ENCODE measurements at places on chromosomes 2 and 18.

- no peak for DNase-seq
These were observed 2.8 kb downstream of the C1D start for GRCh38 chr2:68059784-68060525.

DNA sequence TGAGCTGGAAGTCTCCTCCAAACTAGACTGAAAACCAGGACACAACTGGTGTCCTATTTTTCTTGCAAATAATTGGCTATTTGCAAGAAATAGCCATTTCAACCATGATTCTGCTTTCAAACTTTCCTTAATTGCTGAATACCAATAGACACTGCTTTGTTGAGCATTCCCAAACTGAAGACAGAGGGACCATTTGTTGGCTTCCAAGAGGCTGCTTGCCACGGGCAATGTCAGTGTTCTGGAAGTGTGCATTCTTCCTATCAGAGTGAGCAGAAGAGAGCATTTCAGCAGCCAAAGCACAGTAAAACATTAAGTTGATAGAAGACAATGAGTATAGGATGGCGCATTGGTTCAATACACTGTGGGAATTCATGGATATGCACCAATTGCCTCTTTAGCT is 360.5 kb upstream of the RGPD4 start:
- DNase-seq, result no peak

DNA sequence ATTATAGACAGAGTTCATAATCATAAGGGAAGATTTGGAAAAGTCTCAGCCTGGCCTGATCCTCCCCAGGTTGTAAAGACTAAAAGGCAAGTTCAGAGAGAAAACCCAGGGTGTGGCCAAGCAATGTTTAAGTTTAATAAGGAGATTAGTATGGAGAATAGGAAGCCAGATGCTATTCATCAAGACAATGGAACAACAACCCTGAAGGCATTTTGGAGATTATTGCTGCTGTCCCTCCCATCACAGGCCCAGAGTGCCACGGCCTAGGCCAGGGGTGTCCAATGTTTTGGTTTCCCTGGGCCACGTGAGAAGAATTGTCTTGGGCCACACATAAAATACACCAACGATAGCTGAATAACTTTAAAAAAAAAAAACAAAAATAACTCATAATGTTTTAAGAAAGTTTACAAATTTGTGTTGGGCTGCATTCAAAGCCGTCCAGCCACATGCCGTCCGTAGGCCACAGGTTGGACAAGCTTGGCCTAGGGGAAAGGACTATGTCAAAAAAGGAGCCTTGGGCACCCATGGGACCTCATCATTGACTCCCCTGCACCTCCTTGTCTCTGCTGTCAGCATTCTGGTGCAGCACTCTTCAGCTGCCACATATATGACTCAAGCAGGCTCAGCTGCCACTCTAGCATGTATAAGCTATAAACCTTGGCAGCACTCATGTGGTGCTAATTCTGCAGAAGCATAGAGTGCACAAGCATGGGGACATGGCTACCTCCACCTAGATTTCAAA is 20.8 kb downstream of the DPP4 start:
- DNase-seq, result no peak

- no peak for DNase-seq
These were observed 74.4 kb upstream of the SOX11 start for GRCh38 chr2:5617796-5618195.

DNA sequence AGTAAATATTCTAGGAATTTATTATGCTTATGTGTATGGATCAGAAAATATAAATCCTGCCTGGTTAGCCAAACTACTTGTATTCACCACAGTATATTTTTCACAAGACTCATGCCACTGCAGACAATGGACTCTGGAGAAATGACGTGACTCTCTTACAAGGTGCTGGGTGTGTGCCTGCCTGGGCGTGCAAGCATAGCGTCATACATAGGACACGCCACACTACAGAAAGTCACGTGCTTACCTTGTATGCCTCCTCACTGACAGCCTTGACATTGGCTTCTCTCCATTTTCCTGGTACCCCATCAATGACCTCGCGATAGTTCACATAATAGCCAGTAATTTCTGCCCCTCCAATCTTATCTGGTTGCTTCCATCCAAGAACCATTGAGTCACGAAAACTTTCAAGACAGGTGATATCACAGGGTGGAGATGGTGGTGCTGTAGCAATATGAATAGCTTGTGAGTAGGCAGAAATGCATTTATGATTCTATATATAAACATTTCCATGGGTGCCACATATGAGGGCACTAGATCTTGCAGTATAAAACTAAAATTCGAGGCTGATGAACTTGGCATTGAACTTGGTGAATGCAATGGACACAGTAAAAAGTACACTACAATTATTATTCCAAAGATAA is 93.2 kb downstream of the MYOM1 start:
- no peak for DNase-seq

Data from right renal cortex interstitium (tissue), 3 donors.